AG04450 (cell line): ENCODE measurements at places on chromosomes 4 and X.

- DNase-seq: no peak
These were observed 66.8 kb upstream of the AFAP1 start for GRCh38 chr4:8006471-8006870.

- DNase-seq: no peak
These were observed 34.1 kb upstream of the AFF2 start for GRCh38 chrX:148466292-148466691.

DNA sequence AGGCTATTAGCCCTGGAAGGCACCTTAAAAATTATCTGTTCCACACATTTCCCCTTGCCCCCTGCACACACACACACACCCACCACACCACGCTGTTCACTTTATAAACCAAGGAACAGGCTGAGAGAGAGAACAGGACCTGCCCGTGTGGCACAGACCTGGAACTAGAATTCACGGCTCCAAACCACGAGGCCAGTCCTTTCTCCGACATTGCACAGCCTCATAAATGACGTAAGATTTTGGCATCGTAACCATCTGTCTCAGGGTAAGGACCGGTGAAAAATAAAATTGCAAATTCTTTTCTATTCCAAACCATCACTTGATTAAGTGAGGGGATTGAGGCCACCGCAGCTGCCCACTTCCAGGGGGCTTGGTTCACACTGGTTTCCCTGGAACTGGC is 330.3 kb downstream of the BCOR start:
- DNase-seq: no peak

GRCh38 chrX:110846071-110846470 is 50.5 kb upstream of the CHRDL1 start:
- DNase-seq: no peak

GRCh38 chr4:152696764-152697261 is 17.0 kb upstream of the TMEM154 start:
- DNase-seq: no peak

DNA sequence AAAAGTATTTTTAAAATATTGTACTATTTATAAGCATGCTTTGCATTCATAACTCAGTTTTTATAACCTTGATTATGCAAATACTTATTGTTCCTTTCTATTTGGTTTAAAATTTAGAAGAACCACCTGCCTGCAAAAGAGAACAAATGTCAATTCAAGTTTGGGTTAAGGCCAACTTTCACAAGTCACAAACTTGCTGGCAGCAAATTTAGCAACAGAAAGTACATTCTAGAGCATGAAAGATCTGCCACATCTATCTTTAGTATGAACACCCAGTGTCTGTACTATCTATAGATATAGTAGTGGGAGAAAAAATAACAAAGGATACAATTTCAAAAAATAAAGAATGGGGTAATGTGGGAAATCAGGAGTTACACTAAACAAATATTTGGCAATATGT is 1014.2 kb downstream of the C4orf33 start:
- DNase-seq: no peak

DNA sequence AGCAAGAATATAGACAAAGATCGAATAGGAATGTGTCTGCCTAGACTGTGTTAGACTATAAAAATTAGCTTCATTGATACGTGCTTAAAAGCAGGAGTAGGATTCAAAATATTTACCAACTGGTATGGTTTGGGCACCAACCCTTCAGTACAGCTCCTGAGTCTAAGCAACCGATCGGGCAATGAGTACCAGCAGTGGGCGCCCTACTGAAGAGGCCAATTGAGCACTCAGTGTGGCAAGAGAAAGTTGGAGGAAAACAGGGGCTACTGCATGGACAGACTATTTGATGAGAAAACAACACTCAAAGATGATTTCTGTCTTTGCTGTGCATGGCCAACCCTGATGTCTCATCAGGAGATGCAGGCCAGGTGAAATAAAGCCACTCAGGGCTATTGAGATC is 176.0 kb upstream of the NWD2 start:
- no peak for DNase-seq

- no peak for DNase-seq
These were observed 38.2 kb upstream of the NAA11 start for GRCh38 chr4:79364061-79364460.
